ENCODE measurements at places on chromosomes 11 and 22. TPM values are rescaled to one million over a fixed set of nuclear protein-coding genes. Genes with fewer than 3 reads are reported as not detected.

DNA sequence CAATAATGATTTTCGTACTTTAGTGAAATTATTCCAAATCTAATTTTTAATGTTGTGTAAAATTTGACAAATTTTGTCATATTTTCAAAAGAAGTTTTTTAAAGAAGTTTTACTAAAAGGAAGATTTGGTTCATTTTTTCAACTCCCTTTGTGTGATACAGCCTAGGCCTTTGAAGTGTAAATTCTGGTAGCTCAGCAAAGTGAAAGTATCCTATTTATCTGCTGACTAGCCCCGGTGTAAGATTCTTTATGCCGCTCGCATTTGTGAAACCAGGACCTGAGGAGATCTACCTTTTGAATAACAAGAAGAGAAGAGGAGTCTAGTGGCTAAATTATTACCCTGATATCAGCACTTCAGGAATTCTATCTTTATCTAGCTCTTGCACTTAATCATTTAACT, 177.4 kb downstream of the JRKL start:
- DNase-seq: no peak

DNA sequence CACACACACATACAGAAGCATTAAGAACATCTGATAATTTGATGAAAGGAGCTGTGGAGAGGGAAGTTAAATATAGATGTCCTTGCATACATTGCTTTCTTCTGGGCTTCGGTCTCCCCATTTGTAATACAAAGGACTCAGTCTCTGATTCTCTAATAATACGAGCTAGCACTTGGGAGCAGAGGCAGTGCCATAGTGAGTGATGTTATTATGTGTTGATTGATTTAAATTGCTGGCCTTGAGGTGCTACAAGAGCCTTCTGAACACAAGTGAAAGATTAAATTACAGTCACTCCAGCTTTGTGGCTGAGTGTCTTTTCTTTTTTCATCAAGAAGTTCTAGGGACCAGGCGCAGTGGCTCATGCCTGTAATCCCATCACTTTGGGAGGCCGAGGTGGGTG, 61.5 kb upstream of the HMGXB4 start:
- DNase-seq: no peak

DNA sequence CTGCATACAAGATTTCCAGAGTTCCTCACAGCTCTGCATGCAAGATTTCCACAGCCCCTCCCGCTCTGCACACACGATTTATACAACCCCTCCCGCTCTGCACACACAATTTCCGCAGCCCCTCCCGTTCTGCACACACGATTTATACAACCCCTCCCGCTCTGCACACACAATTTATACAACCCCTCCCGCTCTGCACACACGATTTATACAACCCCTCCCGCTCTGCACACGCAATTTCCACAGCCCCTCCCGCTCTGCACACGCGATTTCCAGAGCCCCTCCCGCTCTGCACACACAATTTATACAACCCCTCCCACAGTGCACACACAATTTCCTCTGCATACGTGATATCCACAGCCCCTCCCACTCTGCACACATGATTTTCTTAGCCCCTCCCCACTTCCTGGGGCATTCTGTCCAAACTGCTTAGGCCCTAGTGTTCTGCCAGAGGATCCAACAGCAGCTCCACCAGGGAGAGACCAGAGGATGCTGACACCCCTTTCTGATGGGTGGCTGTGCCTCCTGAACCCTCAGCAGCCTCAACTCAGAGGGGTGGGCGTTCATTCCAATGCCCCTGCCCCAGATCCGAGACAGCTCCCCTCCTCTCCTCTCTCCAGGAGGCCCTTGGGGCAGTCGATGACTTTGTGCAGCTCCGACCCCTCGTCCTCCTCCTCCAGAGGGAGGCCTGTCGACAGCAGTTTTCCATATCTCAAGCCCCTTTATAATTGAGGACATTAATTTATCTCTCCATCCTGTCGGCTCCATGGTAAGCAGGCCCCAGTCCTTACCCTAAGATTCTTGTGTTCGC, 671.7 kb downstream of the BRD1 start:
- DNase-seq: no peak

DNA sequence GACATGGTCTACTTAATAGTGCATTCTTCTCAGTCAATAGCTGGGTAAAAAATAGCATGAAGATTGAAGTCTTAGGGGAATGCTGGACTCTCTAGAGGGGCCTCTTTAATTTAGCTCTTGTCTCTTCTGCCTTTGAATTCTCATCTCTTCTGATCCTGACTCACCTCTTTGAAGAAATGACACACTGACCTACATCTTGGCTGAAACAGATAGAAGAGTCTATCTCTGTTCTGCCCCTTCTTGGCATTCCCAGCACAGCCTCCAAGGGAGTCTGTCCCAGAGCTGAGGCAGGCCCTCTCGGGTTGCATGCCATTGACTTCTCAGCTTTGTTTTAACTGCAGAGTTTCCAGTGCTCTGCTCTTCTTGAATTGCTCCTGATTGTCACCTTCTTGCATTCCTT, 55.7 kb downstream of the PTPRJ start:
- no peak for DNase-seq

- no peak for DNase-seq
These were observed 72.1 kb downstream of the PTPRJ start for GRCh38 chr11:48052183-48053044.

DNA sequence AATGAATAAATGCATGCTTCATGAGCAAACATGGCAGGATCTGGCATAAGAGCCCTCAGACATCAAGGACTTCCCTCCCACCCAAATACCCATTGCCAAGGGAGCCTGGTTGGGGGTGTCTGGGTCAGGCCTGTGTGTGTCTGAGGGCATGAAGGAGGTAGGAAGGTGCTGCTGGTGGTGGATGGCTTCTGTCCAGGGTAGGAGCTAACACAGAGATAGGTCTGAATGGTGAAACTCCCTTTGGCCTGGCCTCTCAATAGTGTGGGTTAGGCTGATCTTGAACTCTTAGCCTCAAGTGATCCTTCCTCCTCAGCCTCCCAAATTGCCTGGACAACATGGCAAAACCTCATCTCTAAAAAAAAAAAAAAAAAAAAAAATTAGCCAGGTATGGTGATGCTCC, 2.8 kb downstream of the AMPD3 start:
- no peak for DNase-seq

GRCh38 chr11:11845071-11845470, 3.3 kb downstream of the USP47 start:
- DNase-seq: no peak

DNA sequence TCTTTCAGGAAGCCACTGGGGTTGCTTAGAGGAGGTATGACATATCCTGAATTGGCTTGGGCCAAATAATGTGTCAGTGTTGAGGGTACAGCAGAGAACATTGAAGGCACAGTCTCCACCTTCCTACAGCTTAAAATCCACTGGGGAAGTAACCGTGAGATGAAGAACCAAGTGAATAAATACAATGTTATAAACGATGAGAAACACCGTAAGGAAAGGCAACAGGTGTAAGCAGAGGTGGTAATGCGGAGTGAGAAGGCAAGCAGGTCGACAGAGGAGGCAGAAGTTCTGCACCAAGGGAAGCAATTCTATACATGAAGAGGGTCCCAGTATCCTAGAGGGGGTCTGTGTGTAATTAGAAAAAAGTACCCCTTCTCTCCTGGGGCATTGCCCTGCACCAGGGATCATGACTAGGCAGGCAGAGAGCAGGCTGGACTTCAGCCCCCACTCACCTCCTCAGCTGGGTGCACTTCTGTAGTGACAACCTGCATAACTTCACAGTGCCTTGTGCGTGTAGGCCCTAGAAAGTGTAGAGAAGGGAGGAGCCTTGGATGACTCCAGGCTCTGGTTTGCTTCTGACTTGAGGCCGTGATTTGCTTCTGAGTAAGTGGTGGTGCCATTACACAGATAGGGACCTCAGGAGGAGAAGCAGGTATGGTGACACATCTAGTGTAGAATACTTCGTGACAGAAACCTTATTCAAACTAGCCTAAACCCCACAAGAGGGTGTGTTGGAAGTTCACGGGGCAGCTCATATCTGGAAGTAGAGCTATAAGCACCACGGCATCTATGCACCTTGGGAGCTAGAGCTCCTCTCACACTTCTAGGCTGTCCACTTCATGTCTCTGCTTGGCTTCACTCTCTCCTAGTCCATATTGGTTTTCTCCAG, 4.9 kb downstream of the MYOD1 start:
- peak; percentile 16 for DNase-seq

The BIK gene
- 0.98 TPM for total RNA-seq

GRCh38 chr11:88131764-88132470, 43.3 kb downstream of the RAB38 start:
- DNase-seq: no peak

The PKDREJ gene
- not detected for total RNA-seq

The TOMT gene
- total RNA-seq: not detected

DNA sequence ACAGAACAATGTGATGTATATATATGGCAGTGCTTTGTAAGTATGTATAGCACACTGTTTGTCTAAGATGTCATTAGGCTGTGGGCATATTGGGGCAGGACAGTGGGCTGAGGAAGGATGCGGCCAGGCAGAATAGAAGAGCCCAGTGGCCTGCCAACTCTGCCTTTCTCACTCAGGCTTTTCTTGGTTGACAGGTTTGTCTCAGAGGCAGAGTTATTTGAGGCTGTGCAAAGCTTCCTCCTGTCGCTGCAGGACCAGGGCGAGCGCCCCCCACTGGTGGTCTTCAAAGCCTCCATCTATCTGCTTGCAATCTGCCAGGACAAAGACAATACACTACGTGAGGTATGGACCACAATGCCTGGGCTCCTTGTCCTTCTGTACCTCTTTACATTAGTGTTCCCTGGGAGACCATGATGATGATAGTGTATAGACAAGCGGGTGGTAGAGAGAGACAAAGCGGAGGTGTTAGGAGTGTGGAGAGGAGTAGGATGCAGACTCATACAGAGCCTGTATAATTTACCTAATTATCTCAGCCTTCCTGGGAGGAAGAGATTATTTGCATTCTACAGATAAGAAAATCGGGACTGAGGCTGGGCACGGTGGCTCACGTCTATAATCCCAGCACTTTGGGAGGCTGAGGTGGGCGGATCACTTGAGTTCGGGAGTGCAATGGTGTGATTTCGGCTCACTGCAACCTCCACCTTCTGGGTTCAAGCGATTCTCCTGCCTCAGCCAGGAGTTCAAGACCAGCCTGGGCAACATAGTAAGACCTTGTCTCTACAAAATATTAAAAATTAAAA, 37.3 kb upstream of the CCDC134 start:
- DNase-seq: no peak

The TMEM191C gene
- 0.93 TPM for total RNA-seq

DNA sequence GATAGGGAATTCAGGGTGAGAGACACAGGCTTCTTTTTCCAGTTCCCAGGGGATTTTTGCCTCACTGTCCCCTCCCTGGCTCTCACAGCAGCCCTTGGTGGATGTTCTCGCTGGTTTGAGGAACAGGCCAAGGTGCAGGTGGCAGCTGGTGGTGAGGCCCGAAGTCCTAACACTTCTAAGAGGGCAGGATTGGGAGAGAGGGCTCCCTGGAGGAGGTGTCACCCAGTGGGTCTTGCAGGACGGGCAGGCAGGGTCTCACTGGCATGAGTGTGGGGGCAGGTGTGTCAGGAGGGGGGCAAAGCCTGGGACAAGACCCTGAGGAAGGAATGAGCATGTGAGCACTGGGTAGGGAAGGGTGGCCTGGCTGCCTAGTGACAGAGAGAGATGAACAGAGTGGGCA, 9.2 kb downstream of the ADORA2A start:
- no peak for DNase-seq

The AIFM3 gene
- 0.12 TPM for total RNA-seq

DNA sequence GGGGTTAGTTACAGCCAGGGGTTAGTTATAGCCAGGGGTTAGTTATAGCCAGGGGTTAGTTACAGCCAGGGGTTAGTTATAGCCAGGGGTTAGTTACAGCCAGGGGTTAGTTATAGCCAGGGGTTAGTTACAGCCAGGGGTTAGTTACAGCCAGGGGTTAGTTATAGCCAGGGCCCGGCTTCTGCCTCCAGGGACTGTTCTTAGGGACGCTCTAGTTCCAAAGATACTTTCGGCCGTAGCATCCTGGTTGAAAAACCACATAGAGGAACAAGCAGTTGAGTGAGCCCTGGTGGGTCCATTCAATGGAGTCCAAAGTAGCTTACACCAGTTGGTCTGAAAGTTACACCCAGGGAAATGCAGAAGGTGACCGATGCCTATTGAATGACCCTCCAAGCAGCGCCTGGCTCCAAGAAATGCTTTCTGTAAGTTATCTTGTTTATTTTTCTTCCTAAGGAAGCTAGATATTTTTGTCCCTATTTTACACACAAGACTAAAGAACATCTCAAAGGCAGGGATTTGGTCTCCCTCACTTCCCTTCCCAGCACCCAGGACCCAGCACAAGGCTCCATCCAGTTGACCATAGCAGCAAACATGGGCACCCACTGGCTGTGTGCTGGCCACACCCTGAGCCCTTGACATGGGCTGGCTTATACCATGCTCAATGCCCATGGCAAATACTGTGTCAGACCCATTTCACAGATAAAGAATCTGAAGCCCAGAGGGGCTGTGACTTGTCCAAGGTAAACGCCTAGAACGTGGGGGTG, 49.7 kb upstream of the SHISAL1 start:
- DNase-seq: no peak

DNA sequence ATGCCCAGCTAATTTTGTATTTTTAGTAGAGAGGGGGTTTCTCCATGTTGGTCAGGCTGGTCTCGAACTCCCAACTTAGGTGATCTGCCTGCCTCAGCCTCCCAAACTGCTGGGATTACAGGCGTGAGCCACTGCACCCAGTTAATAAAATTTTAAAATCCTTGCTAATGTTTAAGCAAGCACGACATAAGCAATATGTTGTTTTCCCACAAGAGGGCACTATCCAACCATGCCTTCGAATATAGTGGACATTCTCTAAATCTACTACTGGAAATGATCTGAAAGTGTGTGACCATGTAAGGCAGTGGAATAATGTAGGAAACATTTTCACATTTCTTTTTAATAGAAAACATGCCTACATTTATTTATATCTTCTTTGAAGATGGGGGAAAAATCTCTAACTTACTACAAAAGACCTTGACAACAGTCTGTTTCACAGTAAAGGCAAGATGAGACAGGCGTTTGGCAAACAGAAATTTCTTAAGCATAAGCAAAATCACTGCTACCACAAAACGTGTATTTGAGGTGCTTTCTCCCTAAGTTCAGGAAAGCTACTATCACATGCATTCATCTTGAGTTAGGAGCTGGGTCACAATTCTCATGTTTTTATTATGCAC, 38.2 kb downstream of the PITPNB start:
- no peak for DNase-seq

The XKR3 gene
- total RNA-seq: 0.14 TPM

- peak; percentile 3 for DNase-seq
These were observed 615 bp downstream of the STT3A start for GRCh38 chr11:125593114-125593820.

- DNase-seq: no peak
These were observed 26.1 kb downstream of the GDPD5 start for GRCh38 chr11:75499423-75500190.

- no peak for DNase-seq
These were observed 973.9 kb downstream of the BRD1 start for GRCh38 chr22:48853627-48854240.

The DEUP1 gene
- total RNA-seq: not detected

GRCh38 chr22:31083377-31083768, 2.3 kb downstream of the SMTN start:
- no peak for DNase-seq
